ENCODE measurements at places on chromosomes 2 and 18.

DNA sequence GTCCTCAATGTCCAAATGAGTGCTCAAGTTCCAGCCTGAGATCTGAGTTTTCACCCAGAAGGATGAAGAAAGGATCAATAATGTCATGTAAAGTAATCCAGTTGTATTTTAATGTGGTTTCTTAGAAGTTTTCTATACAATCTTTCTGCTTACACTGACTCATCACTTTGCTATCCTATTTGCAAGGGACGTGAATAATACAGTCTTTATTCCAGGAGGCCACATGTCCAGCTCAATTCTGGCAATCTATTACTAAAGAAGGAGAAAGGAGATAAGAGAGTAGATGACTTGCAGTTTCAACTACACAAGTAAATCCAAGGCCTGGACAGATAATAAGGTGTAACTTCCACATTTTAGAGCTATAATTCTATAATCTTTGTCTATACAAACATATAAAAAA, 601.1 kb upstream of the SETBP1 start:
- DNase-seq: peak; percentile 54

DNA sequence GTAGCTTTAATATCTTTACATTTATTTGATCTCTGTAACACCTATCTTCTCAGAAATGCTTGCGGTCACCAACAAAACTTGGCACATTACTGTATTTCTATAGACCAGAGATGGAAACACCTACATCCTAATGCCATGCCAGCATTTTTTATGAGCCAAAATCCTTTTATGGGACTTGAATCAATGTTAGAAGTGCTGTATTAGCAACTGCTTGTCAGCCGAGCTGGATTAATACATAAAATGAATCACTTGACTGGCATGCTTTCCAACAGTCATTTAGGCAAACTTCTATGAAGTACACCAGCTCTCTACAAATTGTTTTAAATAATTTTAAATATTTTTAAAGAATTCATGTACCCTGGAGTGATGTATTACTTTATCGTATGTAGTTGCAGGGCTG, 272.9 kb upstream of the NRP2 start:
- DNase-seq: no peak

DNA sequence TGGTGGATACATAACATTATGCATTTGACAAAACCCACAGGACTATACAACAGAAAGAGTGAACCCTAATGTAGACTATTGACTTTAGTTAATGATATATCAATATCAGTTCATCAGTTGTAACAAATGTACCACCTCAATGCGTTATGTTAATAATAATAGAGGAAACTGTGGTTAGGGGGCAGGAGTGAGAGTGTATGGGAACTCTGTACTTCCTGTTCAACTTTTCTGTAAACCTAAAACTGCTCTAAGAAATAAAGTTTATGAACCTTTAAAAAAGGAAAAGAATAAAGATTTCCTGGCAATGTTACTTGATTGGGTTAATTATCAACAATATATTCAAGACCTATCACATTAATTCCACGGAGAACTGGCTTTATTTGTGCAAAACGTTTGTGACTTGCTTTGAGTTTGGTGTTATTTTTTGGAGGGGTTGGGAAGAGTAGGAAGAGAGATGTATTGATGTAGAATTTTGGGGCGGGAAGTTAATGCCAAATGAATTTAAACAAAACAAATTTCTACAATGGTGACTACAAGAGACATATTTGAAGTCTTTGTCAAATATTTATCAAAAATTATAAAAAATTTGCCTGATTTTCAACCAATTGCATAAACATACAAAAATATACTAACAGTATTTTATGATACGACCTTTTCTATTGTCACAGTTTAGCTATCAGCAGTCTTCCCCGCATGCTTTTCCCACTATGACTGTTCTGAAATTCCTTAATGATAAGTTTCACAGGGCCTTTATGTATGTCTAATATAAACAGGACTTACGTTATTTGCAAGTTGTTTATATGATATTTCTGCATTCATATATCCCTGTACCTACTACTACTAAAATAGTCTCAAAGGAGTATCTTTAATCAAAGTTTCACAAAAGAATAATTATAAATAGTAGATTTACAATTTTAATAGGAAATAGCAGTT, 2.1 kb upstream of the RTN4 start:
- no peak for DNase-seq

DNA sequence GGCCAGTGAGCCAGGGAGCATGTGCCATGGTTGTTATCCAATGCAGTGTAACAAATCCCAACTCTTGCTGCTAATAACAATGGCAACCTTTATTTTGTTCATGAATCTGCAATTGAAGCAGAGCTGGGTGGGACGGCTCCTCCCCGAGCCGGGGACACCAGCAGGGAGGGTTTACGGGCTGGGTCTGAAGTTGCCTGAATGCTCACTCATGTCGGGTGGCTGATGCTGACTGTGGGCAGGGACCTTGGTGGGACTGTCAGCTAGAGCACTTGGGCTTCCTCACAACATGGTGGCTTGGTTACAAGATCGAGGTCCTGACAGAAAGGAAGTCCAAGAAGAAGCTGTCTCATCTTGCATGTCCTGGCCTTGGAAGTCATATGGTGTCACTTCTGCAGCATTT, 264.5 kb downstream of the NDUFA10 start:
- no peak for DNase-seq

DNA sequence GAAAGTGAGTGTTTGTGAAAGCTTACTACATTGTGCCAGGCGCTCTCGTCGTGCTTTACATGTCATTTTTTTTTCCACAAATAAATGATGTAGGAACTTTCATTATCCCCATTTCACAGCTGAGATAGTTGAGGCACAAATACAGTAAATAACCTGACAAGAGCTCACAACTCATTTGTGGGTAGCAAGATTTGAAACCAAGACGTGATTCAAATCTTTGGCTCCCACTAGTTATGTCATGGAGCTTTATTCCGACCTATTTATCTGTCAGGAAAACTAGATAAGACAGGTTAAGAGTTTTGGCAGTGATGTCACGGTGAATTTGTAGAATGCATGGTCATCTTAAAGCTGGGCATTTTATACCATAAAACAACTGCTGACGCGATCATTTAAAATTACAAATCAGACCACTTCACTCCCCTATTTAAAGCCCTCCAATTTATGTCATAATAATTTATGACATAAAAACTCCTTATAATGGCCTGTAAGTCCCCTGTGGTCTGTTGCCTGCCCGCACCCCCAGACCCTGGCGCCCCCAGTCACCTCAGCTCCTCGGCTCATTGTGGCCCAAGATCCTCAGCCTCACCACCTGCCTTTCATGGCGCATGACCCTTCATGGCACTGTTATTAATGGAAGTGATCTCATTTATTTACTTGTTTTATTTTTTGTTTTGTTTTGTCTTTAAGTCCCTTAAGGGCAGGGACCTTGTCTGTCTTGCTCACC, 678 bp upstream of the ZNF24 start:
- DNase-seq: no peak

DNA sequence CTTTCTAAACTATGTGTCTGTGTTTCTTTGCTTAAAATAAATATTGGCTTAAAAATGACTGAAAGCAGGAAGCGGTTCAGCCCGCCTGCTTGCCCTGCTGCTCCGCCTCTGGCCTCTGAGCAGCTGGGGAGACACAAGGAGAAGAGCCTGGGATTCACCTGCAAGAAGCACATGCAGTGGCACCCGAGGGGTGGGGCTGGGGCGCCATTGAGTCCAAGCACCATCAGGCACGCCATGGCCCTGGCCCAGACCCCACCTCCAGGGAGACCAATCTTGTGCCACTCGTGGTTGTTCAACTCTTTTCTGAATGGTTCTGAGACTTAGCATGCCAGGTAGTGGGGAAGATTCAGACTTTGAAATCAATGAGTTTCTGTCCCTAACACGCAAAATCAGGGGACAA, 495.5 kb upstream of the MYT1L start:
- DNase-seq: no peak

- no peak for DNase-seq
These were observed 54.5 kb upstream of the ACMSD start for GRCh38 chr2:134783912-134784311.

GRCh38 chr2:212488611-212489010, 50.0 kb downstream of the ERBB4 start:
- no peak for DNase-seq

All from fibroblast of skin of left quadriceps (primary cell).